Right lung (tissue), 10 donors: ENCODE measurements at places on chromosomes 16 and 17.

DNA sequence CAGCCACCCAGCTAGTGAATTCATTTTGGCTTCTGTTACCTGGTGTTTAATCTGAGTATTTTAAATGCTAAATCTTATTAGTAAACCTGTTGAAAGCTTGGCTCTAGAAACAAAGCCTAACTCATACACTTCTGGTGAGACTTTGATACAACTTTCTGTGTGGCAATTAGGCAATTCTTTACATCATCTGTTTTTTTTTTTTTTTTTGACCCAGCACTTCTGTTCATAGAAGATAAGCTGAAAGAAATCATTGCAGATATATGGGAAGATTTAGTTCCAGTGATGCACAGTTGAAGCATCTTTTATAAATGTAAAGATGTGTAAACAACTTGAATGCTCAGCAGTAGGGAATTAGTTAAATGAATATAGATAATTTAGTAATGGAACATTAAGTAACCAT, 21.7 kb upstream of the ABCC11 start:
- DNase-seq: no peak

DNA sequence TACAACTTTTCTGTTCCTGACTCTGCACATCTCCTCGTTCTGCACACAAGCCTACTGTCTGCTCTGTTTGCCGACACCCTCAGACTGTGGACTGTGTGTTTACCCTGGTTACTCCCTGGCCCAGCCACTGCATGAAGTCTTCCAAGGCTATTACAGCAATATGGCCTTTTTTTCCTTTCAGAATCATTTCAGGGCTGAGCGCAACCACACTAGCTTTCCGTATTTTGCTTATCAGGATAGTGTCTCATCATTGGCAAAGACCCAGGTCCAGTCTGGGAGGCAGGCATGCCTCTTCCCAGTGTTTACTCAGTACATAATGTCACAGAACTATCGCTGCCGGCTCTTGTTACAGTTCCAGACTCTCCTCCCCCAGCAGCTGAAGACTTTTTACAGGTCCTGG, 10.1 kb downstream of the DNAH9 start:
- peak; percentile 83 for DNase-seq

DNA sequence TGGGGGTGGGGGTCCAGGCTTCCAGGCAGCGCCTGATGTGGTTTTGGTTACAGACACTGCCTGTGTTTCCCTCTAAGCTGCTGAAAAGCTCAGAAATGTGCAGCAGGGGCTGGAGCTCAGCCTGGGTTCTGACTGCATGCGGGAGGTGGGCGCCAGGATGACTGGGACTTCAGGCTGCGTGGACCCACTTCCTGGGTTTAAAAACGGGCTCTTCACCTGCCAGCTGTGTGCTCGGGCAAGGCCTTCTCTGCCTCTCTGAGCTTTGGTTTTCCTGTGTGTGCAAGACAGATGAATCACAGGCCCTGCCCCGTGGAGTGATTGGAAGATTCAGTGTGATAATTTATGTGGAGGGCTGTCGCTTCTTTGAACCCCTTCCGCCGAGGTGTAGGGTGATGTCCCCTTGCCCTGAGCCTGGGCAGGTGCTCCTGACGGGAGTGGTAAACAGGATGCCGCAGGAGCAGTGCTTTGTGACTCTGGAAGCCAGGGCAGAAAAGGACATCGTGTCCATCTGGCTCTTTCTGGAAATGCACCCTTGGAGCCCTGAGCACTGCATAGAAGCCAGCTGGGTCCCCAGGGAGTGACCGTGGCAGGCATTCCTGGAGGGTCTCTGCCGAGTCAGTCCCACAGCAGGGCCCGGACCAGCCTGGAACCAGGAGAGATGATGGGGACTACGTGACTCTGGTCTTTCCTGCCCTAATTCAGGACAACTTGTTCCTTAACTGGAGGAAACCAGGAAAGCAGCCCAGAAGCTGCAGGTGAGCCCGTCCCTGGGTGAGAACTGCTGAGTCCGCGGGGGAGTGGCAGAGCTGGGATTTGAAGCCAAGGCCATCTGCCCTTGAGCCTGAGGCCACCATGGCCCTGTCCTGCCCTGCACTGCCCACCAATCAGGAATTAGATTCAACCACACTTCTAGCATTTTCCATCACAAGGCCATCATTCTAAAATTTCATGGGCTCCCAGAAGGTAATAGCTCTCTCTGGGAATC, 28.5 kb upstream of the SLC7A5 start:
- DNase-seq: no peak

DNA sequence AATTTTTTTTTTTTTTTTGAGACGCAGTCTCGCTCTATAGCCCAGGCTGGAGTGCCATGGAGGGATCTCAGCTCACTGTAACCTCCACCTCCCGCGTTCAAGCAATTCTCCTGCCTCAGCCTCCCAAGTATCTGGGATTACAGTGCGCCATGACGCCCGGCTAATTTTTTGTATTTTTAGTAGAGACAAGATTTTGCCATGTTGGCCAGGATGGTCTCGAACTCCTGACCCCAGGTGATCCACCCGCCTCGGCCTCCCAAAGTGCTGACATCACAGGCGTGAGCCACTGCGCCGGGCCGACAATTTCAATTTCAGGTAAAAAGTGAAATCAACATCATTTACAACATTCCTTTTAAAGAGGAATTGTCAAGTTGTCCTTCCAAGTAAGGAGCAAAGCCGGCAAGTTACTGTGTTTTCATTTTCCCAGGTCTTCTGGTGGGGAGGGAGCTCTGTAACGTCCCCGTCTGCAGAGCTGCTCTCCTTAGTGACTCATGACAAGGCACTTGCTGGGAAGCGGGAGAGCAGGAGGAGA, 873 bp downstream of the NPLOC4 start:
- no peak for DNase-seq

- DNase-seq: no peak
Measured at GRCh38 chr17:21177401-21177800, 36.6 kb downstream of the TMEM11 start.

- DNase-seq: no peak
Measured at GRCh38 chr17:21400816-21401593, 24.8 kb downstream of the KCNJ12 start.

DNA sequence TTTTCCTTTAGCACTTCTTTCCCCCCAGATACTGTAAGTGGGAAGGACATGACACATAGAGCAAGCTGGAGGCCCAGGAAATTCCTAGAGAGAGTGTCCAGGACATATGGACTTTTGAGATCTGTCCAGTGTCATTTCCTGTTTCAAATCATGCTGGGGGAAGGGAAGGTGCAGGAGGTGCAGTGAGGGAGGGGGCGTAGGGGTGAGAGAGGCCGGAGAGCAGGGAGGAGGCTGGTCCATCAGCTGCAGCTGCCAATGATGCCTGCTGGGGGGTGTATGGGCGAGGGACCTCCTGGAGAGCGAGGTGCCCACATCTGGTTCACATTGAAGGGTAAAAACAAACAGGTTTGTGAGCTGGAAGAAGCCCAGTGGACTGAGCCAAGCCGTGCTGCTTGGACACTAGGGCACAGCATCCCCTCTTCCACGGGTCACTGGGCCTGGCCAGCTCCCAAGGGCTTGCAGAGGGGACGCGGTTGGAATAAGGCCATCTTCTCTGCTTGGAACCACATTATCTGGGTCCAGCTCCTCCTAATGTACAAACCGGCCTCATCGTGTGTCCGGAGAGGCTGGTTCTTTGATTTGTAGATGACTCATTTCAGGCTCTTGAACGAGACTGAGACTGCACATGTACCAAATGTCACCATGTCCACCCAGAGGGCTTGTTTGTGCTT, 70.4 kb upstream of the SMURF2 start:
- DNase-seq: peak; percentile 86

GRCh38 chr17:70022175-70022574, 52.9 kb upstream of the KCNJ16 start:
- no peak for DNase-seq
